HS-27A (cell line): ENCODE measurements at places on chromosomes 4 and X.
A peak's percentile ranks its signal among the peaks of the same experiment; 100 is the strongest.

DNA sequence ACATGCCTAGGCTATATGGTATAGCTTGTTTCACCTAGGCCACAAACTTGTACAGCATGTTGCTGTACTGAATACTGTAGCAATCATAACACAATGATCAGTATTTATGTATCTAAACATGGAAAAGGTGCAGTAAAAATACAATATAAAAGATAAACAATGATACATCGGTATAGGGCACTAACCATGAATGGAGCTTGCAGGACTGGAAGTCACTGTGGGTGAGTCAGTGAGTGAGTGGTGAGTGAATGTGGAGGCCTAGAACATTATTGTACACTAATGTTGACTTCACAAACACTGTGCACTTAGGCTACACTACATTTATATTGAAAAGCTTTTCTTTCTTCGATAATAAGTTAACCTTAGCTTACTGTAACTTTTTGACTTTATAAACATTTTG is 45.6 kb upstream of the ANK2 start:
- DNase-seq, result no peak

GRCh38 chr4:119116021-119116420 is 19.6 kb upstream of the MYOZ2 start:
- DNase-seq, result no peak

DNA sequence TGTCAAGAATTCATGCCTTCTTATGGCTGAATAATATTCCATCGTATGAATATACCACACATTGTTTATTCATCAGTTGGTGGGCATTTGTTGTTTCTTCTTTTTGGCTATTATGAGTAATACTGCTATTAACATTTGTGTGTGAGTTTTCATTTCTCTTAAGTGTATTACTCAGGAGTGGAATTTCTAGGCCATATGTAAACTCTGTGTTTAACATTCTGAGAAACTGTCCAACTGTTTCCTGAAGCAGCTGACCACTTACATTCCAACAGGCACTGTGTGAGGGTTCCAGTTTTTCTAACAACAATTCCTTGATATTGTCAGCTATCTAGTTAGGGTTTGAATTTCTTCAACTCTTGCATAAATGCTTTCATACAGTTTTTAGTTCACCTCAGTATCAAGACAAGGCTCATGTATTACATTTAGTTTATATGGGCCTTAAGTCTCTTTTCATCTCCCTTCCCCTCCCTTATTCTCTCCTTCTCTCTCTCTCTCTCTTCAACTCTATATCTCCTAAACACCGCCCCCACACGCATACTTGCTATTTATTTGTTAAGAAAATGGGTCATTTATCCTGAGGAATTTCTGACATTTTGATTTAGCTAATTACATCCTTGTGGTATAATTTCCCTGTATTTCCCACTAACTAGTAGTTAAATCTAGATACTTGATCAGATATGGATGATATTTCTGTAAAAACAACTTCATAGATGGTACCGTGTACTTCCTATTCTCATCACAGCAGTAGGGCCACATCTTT is 77.4 kb downstream of the WDR19 start:
- no peak for DNase-seq

DNA sequence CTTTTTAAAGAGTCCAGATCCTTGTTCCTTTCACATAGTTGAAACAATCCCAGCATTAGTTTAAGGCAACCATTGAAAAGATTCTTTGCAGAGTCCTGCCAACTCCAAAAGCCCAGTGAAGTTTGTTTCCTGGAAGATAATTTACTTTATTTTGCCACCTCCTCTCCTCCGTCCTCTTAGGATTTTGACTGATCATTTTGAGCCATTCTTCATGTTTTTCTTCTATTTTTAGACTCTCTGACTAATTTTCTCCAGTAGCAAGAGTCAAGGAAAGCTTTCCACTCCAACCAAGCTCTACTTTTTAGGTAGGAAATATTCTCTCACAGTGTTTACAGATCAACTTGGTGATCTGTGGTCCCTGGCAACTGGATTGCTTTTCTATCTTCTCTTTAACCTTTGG is 10.3 kb downstream of the NCBP2L start:
- DNase-seq, result no peak

- DNase-seq, result no peak
Observed at GRCh38 chr4:165382640-165383039, 3.8 kb downstream of the CPE start.

DNA sequence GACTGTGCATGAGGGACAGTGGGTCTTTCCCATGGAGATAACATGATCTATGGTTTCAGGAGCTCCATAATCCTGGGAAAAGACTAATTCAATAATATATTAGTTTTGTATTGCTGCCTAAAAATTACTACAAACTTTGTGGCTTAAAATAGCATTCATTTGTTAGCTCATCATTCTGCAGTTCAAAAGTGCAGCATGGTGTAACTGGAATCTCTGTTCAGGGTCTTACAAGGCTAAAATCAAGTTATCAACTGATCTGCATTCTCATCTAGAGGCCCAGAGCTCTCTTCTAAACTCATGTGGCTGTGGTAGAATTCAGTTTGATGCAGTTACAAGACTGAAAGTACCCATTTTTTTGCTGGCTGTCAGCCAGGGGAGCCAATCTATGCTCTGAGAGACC is 66.7 kb downstream of the LHFPL1 start:
- DNase-seq, result no peak

DNA sequence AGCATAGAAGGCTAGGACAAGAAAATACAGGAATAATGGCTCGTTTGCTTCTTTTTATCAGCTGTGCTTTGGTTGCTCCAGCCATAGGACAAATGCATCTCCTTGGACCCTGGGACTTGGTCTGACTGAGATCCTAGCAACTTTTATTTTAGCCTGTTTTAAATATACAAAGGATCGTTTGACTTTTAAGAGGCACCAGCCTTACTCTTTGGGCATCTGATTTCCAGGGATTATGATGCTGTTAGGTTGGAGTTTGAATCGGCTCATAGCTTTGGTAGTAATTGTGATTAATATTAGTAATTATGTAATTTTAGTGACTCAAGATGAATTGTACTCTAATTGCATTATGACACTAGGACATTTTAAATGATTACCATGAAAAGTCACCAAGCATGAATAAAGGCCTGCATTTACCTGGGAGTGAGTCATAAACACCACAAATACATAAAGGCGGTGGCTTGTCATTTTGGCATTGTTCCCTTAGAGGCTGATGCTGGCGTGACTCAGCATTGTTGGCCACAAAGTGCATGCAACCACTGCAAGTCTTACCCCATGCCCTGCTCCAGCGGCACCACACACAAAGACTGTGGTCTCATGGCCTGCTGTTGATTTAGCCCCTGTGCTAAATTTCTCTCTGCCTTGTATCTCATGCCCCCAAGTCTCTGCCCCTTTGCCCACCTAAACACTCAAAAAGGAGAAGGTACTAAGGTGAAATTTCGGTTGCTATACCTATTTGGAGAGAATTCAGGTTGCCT is 12.4 kb downstream of the GPAT3 start:
- DNase-seq, result peak; percentile 73

DNA sequence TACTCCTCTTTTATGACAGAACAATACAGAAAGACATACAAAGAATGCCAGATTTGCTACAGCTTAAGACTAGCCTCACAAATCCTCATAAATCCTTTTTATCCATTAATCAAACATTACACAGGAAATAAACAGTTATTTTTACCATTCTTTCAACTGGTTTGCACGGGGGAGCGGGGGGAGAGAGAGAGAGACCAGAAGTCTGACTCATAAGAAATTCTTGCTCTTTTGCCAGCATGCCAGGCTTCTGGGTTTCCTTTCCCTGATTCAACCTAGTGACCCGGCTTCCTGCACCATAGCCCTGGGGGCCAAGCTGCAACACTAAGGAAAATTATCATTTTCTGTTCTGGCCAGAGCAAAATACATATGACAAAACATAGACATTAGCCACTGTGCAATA is 6.8 kb upstream of the RRAGB start:
- no peak for DNase-seq

GRCh38 chr4:152232271-152232670 is 303.6 kb downstream of the FBXW7 start:
- no peak for DNase-seq

- DNase-seq, result no peak
Observed at GRCh38 chrX:123648028-123648810, 84.6 kb downstream of the THOC2 start.

- DNase-seq, result no peak
Observed at GRCh38 chr4:55359397-55359916, 13.4 kb downstream of the SRD5A3 start.

DNA sequence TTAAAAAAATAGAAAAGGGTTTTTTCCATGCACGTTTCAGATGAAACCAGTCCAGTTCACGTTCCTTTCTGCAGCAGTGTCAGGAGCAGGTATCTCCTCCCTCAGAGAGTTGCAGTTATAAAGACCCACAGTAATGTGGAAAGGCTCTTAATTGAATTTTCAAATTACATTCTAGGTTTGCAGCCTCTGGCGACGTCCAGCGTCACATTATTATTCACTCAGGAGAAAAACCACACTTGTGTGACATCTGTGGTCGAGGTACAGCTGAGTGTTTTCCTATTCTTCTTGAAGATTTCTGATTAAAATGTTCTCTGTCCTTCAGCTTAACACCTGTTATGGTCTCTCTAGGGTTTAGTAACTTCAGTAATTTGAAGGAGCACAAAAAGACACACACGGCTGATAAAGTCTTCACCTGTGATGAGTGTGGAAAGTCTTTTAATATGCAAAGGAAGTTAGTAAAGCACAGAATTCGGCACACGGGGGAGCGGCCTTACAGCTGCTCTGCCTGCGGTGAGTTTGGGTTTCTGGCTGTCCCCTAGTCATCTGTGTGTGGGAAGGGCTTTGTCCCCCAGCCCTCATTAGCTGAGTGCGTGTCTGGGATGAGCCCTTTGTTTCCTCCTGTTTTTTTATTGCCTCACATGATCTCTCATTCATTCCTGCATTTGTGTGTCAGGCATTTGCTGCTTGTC is 25.6 kb downstream of the ZBTB49 start:
- no peak for DNase-seq

GRCh38 chr4:159344877-159345276 is 242.0 kb downstream of the RAPGEF2 start:
- DNase-seq, result no peak

- no peak for DNase-seq
Observed at GRCh38 chr4:182745237-182745636, 171.9 kb downstream of the DCTD start.

DNA sequence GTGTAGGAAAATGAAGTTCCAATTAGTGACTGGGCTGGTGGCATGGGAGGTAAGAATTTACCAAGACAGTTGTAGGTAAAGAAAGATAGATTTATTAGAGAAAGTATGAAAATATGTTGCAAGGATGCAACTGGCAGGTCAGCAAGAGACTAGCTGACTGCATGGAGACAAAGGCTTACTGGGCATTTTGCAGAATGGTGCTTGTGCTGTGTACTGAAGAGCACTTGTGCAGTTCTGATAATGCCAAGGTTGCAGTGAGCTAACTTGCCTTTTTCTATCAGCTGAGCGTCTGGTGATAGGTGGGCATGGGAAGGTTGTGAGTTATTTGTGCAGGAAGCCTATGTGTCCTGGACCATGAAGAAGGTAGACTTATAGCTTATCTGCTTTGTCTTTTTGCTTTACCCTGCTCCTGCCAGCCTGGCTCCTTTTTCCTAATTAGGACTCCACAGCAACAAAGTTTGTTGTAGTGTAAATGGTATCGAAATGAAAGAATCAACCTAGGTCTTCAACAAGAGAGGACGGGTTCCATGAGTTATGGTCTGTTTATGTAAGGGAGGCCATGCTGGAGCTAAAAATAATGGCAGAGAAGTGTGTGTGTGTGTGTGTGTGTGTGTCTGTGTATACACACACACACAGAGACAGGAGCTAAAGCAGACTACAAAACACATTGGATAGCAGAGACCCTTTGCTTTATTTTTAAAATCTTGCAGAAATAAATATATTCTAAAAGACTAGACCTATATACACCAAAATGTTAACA is 15.0 kb downstream of the BST1 start:
- DNase-seq, result no peak

DNA sequence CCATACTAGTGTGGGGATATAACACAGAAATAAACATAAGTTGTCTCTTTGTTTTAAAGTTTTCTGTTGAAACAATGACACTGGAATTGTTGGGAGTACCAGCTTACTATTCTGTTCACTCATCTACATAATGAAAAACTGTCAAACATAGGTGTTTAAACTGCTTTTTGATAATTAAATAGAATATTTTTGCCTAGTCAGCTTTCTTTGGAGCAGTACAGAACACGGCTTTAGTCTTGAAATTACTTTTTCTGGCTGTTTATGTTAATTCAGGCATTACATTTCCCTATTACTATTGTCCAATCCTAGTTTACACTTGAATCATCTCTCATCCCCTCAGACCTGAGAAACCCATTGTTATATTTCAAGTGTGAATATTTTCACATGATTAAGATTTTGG is 73.0 kb downstream of the FAM47B start:
- DNase-seq, result no peak

DNA sequence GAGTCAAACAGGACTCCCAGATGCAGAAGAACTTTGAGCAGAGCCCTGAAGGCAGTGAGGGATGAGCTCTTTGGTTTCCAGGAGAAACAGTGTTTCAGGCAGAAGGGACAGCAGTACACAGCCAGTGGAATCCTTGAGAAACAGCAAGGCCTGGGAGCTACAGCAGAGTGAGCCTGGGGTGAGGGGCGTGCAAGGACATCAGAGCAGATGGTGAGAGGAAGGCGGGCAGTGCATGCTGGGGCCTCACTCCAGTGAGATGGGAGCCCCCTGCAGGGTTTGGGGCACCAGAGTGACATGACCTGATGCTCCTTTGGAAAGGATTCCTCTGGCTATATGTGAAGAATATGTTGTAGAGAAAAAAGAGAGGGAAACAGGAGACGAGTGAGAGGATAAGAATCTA is 98.1 kb upstream of the EGFL6 start:
- DNase-seq, result no peak

DNA sequence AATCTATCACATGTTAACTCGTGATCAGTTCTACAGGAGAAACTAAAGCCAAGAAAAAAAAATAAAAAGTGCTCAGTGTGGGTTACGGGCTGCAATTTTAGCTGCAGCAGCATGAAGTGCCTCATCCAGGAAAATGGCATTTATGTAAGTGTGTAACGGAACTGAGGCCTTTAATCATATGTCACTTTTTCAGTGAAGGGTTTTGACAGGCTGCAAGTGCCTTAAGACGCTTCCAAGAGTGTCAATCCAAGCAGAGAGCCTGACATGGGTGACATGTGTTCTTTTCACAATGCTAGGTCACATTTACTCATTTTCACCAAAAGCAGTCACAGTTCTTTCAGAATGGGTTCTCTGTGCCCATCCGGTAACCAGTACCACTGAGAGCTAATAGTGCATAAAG is 604.6 kb downstream of the RAB28 start:
- no peak for DNase-seq

DNA sequence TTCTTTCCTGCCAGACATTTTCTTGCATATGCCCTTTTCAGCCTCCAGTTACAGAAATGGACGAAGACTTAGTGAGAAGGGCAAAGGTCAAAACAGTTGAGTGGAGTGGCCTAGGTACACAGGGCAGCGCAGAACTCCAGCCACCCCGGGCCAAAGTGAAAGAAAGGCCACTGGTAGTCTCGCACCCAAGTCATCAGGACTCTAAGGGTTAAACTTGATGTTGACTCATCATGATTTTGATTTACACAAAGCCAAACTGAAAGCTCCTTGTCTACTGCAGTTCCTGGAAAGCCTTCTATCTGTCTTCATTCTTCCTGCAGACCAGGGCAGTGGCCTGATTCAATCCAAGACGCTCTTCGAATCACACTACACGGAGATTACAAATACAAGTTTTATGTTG is 2.6 kb upstream of the IL13RA1 start:
- DNase-seq, result no peak

- DNase-seq, result no peak
Observed at GRCh38 chr4:2817701-2818350, 24.9 kb downstream of the SH3BP2 start.
